ENCODE measurements at places on chromosomes 3 and 15.

DNA sequence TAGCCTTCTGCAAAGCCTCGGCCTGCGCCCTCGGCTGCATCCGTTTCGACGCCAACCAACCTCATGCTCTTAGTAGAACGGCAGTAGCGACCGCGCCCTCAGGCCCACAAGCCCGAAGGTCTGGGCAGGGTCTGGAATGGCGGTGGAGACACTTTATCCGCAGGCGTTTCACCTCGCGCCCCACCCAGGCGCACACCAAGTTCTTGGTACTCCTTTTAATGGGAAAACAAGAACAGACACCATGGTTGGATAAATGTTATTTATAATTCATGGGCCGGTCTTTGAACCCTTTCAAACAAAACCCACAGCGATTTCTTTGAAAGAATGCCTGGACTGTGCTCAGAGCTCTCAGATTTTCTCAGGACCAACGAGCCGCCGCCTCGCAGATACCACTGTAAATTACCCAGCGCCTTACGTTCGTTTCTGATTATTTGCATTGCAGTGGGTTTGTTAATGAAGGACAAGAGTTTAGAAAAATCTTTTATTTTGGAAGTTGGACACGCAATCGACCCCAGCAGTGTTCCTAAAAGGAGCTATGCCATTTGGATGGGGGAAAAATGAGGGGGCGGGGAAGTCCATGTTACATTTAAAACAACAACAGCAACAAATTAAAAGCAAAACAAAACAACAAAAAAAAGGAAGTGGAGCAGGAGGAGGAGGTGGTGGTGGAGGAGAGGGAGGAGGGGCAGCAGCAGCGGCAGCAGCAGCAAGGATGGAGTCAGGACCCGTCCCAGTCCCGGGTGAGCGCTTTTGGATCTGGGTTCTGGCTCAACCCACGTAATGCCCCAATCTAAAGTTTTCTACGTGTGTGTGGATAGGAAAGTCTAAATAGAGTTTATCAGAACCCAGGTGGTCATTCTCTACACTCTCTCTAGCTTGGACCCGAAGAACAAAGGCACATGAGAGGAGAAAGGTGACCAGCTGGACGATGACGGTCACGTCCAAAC, 993 bp upstream of the ISL2 start:
- no peak for DNase-seq

GRCh38 chr15:67906382-67906781, 66.5 kb upstream of the RNU6-1 start:
- DNase-seq, result no peak

DNA sequence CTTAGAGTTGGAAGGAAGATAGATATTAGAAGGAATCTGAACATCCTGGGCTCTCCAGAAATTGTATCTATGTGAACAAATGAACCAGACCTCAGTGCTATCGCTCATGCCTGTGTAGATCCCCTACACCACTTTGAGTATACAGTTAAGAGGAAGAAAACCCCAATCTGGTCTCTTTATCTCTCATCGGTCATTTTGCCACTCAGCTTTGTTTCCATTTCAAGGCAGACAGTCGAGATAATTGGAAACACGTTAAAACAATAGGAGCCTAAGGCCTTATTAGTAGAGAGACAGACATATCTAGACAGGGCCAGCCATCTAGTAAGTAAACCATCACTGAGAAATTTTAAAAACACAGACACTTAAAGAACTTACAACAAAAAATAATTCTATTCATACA, 101.6 kb downstream of the MYLK start:
- DNase-seq, result no peak

DNA sequence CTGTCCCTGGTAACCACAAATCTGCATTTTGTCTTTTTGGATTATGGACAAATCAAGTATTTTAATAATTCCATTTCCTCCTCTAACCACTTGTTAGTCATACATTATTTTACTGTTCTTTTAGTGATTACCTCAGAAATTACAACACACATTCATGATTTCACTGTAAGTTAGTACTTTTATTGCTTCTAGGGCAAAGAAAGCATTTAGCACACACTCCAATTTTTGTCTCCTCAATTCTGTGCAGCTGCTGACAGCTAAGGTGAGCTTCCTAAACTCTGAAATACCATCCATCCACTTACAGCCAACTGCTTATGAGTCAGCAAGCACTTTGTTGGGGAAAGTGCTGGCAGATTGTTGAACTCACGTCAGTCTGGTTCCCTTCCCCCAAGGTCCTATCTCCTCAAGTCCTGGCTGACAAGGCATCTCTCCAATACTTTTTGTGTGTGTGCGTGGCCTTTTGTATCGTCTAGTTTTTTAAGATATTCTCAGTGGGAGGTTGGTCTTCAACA, 49.4 kb upstream of the TNFAIP8L3 start:
- no peak for DNase-seq

DNA sequence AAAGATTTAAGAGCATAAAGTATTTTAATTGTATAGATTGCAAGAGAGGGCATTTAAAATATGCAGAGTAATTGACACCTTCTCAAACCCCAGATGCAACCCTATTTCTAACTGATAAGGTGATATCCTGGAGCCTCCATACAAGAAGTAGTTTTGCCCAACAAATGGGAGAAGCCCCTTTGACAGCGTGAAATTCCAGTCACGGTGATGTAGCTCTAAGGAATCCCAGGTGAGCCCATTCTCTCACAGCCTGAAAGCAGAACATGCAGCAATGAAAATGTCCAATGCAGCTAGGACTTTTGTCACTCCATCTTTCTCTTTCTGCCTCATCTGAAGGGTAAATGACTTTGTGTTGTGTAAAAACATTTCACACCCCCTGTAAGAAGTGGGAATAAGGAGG, 96.4 kb downstream of the TMEM212 start:
- DNase-seq, result no peak

DNA sequence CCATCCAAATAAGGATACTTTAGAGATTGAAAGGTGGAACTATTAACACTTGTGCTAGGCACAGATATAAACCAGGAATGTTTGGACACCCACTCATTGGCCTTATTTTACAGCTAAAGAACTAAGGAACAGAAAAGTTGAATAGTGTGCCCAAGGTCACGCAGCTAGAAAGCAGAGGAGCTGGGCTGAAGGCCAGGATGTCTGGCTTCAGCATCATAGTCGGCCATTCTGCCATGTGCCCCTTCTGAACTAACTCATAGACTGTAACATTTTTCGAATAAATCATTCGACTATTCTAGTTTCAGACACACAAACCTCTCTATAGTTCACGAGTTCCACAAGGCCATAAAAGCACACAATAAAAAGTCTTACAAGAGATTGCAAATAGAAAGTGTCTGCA, 71.1 kb downstream of the SUMF1 start:
- DNase-seq, result no peak

DNA sequence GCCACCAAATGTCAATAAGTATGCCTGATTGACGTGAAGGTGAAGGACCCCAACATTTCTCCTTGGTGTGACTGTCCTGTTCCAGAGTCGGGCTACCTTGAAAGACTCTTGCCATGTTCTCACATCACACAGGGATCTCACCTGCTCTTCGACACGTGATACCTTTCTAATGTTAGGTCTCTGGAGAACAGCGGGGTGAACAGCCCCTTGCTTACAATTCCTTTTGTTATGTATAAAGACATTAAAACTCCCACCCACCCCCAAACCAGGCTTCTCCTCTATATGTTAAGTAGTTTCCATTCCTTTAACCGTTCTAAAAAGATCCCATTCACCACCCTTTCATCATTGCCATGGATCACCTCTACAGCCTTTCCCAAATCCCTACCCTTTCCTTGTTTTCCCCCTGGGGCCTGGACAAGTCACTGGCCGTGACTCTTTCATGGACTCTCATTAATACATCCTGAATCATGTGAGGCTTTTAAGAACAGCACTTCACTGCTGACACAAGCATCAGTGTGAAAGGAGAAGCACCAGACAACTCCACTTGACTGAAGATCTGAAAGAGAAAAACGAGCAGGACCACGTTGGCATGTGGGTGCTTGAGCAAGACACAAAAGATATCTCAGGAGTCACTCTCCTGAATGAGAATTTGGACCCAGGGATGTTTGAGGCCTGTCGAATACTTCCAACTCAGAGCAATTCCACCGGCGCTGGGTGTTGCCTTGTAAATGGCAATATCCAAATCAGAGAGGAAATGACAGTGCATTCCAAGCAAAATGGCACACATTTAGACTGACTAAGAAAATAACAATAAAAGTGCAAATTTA, 115.0 kb downstream of the FOXP1 start:
- no peak for DNase-seq

GRCh38 chr3:151845306-151845905, 28.0 kb upstream of the SUCNR1 start:
- DNase-seq, result no peak

- no peak for DNase-seq
These were observed 483 bp downstream of the EHD4 start for GRCh38 chr15:41971895-41972252.

DNA sequence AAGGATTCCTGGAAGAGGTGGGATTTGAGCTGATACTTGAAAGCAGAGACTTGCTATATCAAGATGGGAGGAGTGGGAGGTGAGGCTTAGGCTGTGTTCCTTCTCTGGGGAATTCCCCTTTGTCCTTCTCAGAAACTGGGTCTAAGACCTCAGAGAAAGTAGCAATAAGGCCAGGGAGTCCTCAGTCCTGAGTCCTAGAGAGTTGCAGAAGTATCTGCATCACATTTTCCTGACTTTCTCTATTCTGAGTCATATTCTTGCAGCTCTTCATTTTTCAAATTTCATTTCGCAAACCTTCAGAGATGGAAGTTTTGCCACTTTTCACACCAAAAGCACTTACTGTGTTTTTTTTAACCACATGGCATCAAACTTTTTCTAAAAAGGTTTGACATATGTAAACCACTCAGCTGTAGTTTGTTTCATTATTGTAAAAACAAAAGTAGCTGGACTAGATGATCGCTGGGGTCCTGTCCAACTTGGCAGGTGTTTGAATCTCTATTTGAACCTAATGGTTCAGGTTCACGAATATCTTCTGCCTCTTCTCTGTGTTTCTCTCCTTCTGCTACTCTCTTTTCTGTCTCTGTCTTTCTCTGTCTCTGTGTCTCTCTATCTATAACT, 21.3 kb downstream of the COLQ start:
- DNase-seq, result no peak

DNA sequence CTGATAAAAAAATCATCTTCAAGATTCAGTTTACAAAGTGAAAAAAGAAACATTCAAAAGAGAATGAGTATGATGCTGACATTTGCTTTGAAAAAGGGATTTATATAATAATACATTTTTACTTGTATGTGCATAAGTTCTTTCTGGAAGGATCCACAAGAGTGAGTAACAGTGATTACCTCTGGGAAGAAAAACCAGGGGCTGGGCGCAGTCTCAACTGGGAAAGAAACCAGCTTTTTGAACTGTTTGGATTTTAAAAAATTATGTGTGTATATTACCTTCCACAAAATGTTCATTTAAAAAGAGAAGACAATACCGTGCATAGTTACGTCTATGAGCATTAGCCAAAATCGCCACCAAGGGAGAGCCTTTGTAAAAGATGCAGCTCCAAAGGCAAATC, 1.3 kb downstream of the CLEC3B start:
- DNase-seq, result no peak

GRCh38 chr15:99702895-99703602, 30.2 kb downstream of the LYSMD4 start:
- DNase-seq, result no peak

DNA sequence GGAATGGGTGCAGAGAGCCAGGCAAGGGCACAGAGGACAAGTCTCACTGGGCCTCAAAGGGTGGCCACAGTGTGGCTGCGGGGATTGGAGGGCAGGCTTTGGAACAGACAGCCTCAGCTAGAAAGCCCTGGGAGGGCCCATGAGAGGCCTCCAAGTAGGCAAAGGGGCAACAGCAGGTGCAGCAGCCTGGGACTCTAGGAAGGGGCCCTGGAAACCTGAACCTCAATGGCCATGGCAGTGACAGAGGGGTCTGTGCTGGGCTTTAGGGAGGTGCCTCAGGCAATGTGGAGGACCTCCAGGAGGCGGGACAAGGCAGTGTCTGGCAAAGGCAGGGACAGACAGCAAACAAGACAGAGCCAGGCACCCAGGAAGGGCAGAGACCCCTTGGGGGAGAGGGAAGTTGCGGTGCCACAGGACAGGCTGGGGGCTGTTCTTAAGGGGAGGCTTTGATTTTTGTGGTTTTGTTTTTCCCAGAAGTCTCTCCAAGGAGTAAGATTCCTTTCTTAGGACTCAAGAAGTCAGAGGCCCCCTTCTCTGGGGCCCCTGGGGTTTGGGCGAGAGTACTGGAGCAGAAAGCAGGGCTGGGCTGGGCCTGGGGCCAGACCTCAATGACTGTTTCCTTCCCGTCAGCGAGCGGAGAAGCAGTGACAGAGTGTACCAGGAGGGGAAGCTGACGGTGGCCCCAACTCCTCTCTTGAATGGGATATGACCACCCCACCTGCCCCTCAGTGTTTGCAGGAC, 9.7 kb downstream of the STOML1 start:
- no peak for DNase-seq

GRCh38 chr3:185825639-185826481, 1.0 kb upstream of the IGF2BP2 start:
- DNase-seq, result no peak

DNA sequence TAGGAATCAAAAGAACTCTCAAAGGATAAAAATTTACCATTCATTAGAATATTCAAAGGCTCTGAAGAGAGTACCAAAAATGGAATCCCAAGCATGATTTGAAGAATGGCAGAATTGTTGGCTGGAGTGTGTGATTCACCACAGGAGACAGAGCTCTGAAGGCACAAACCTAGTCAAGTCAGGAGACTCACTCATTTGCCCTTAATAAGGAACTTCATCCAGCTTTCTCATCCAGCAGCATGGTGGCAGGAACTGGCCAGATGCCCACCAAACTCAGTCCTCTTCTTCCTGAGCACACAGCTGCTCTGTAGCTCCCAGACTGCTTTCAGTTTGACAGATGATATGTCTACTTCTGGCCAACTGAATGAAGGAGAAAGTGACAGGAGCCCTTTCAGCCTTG, 16.5 kb upstream of the HEG1 start:
- no peak for DNase-seq

GRCh38 chr15:76185716-76186115, 125.6 kb downstream of the ETFA start:
- DNase-seq, result no peak

DNA sequence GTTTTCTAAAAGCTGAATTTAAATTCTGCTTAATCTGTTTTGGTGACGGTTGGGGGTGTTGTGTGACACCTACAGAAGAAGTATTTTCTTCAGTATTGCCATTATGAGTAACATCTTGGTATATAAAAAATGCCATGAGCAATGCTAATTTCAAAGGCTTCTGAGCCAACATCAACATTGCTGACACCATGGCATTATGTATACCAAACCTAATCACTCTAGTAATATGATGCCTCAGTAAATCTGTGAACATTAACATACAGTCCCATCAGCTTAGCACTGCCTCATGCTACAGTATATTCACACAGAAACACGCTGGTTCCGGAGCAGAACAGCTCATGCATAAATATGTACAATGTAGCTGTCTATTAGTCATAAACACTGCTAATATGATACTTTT, 75.8 kb downstream of the ZPLD1 start:
- DNase-seq, result no peak

- DNase-seq, result no peak
These were observed 31.2 kb downstream of the WNT5A start for GRCh38 chr3:55455915-55456314.

DNA sequence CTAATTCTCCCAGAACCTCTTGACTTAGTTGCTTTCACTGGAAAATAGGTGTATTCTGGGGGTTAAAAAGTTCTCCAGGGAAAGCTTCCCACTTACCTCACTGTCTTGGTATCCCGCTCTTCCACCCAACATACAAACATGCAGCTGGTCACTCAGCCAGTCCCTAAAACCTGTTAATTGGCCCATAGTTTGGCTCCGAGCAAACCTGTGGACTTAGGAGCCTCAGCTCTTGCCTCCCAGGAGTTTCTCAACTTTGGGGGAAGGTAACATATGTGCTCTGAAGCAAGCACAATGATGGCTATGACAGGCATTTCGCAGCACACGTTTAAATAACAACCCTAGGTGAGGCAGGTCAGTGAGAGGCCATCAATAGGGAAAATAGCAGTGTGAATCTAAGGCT, 25.8 kb upstream of the LRRFIP2 start:
- no peak for DNase-seq

Measured in activated CD4-positive, CD25-positive, alpha-beta regulatory T cell (primary cell).